H1 (cell line): ENCODE measurements at places on chromosomes 5 and 9. TPM values are rescaled to one million over a fixed set of nuclear protein-coding genes. Genes with fewer than 3 reads are reported as not detected.

GRCh38 chr9:1941989-1942388, 73.2 kb upstream of the SMARCA2 start:
- no peak overlapping the region for H3K27ac ChIP-seq
- no peaks in the 10 kb centered on the region for H3K27me3 ChIP-seq
- no peaks in the 10 kb centered on the region for H3K4me1 ChIP-seq
- H3K4me3 ChIP-seq, result no peak overlapping the region
- DNase-seq, result no peak
- H3K36me3 ChIP-seq, result no peaks in the 10 kb centered on the region

- no peaks in the 10 kb centered on the region for H3K4me1 ChIP-seq
- no peak overlapping the region for H3K27ac ChIP-seq
- H3K4me3 ChIP-seq, result no peak overlapping the region
- H3K36me3 ChIP-seq, result no peaks in the 10 kb centered on the region
- peak; percentile 27 for DNase-seq
These were observed 89.7 kb upstream of the CCNG1 start for GRCh38 chr5:163347671-163348070.

DNA sequence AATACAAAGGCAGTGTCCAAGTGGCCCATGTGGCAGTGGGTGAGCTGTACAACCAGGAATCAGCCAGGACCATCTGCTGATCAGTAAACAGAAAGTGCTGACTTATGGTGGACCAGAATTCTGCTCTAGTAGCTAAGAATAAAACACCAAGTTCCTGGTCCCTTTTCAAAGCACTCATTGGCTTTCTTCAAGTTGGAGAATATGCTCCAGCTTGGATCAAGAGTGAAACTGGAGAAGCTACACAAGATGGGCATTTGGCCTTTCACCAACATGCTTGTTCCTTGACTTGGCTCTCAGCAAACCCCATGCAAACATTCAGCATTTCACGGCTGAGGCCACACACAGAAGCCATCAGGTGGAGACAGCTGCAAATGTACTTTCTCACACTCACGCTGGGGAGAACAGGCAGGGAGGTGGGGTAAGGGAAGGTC, 32.1 kb downstream of the MARCHF3 start:
- no peaks in the 10 kb centered on the region; the same call in 1 of the 2 replicates for H3K4me1 ChIP-seq
- no peak overlapping the region for H3K27ac ChIP-seq
- H3K4me3 ChIP-seq, result no peak overlapping the region

GRCh38 chr9:121267689-121268597, at the start of gene GSN:
GSN (plus strand) TSS chr9:121268162; CDS start chr9:121301972, 33,810 bp downstream.
- peak; percentile 86 for DNase-seq
- H3K4me1 ChIP-seq, result peaks cover 31% of the 10 kb centered on the region
- H3K36me3 ChIP-seq, result no peaks in the 10 kb centered on the region
- H3K27me3 ChIP-seq, result peaks cover 20% of the 10 kb centered on the region

- H3K4me1 ChIP-seq, result no peaks in the 10 kb centered on the region
- H3K27me3 ChIP-seq, result no peaks in the 10 kb centered on the region
- H3K36me3 ChIP-seq, result no peaks in the 10 kb centered on the region
- no peak overlapping the region for H3K27ac ChIP-seq
- H3K4me3 ChIP-seq, result no peak overlapping the region
These were observed 28.3 kb upstream of the SPIN1 start for GRCh38 chr9:88359974-88360373.

- H3K36me3 ChIP-seq, result no peaks in the 10 kb centered on the region
- peaks cover 7% of the 10 kb centered on the region for H3K4me1 ChIP-seq
- peak overlapping the region; percentile 60 for H3K4me3 ChIP-seq
- peaks cover 84% of the 10 kb centered on the region for H3K27me3 ChIP-seq
These were observed 6.9 kb upstream of the OTP start for GRCh38 chr5:77645158-77645994.

- peak overlapping the region; percentile 62 for H3K4me3 ChIP-seq
- H3K27ac ChIP-seq, result no peak overlapping the region
- no peaks in the 10 kb centered on the region for H3K4me1 ChIP-seq
- H3K36me3 ChIP-seq, result no peaks in the 10 kb centered on the region
- peak; percentile 39 for DNase-seq
- H3K27me3 ChIP-seq, result peaks cover 9% of the 10 kb centered on the region; the same call in 1 of the 2 replicates
These were observed 125.1 kb downstream of the PDE4D start for GRCh38 chr5:59768152-59769040.

DNA sequence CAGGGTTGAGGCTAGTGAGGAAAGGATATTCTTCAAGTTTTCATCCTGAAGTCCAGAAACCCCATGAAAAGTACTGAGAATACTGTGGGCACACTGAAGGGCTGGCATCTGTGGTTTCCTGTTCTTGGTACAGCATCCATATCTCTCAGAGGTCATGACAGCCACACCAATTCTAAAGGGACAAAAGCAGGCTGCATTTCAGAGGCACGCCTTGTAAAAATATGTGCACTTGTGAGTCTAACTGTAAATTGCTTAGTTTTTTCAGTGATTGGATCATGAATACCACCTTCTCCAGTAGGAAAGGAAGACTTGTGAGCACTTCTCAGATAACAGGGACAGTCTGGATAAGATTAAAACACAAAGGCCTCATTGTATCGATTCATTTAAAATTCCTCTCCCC, 230.9 kb downstream of the NTRK2 start:
- no peaks in the 10 kb centered on the region for H3K27me3 ChIP-seq
- H3K36me3 ChIP-seq, result no peaks in the 10 kb centered on the region
- H3K27ac ChIP-seq, result no peak overlapping the region
- no peak for DNase-seq
- no peak overlapping the region for H3K4me3 ChIP-seq

- no peaks in the 10 kb centered on the region for H3K4me1 ChIP-seq
- no peaks in the 10 kb centered on the region for H3K36me3 ChIP-seq
- no peak overlapping the region for H3K4me3 ChIP-seq
These were observed 28.6 kb upstream of the TRIM14 start for GRCh38 chr9:98147582-98147981.

- DNase-seq, result no peak
- H3K4me1 ChIP-seq, result peaks cover 14% of the 10 kb centered on the region
- H3K27ac ChIP-seq, result no peak overlapping the region
- H3K27me3 ChIP-seq, result no peaks in the 10 kb centered on the region
- H3K36me3 ChIP-seq, result no peaks in the 10 kb centered on the region
These were observed 77.5 kb downstream of the GNAQ start for GRCh38 chr9:77954013-77954665.

DNA sequence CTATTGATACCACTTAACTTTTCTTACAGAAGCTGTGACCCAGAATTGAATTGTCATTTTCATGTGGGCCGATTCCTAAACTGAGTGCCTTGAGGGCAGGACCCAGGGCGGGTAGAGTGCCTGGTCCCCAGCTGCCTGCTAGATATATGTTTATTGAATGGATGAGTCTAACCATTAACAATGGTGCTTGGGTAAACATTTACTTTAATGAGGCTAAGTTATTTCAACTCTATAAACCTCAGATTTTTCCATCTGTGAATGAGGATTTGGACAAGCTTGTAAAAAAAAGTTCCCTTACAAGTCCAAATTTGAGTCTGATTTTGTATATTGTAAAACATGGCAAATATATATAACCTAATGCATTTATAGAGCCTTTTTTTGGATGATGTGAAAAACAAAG, 181.8 kb upstream of the ELL2 start:
- no peak overlapping the region for H3K27ac ChIP-seq
- no peaks in the 10 kb centered on the region for H3K27me3 ChIP-seq
- H3K4me1 ChIP-seq, result no peaks in the 10 kb centered on the region
- no peak overlapping the region for H3K4me3 ChIP-seq

GRCh38 chr5:35103637-35104299, 56.0 kb upstream of the AGXT2 start:
- H3K27me3 ChIP-seq, result no peaks in the 10 kb centered on the region
- no peaks in the 10 kb centered on the region for H3K36me3 ChIP-seq
- no peaks in the 10 kb centered on the region for H3K4me1 ChIP-seq
- H3K4me3 ChIP-seq, result no peak overlapping the region
- DNase-seq, result no peak
- no peak overlapping the region for H3K27ac ChIP-seq

GRCh38 chr5:80255431-80255810, 427 bp downstream of the SERINC5 start:
- peak overlapping the region; percentile 82 for H3K4me3 ChIP-seq
- peaks cover 7% of the 10 kb centered on the region for H3K4me1 ChIP-seq

DNA sequence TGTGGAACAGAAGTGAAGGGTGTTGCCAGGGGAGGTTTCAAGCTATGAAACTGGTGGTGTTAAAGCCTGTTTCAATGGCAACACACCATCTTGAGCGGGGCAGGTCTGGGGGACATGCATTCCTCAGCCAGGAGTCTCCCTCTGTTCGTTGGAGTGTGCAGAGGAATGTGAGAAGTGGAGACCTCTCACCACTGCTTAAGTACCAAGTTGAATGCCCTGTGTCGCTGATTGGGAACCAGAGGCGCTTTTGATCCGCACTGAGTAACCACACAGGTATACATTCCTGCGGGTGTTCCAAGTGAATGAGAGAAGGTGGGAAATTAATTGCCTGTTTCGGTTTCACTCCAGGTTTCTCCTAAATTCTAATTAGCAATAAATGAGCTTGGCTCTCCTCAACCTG, 99.4 kb downstream of the LIX1 start:
- no peaks in the 10 kb centered on the region for H3K36me3 ChIP-seq
- H3K4me3 ChIP-seq, result no peak overlapping the region
- peaks cover 3% of the 10 kb centered on the region for H3K4me1 ChIP-seq
- DNase-seq, result no peak
- no peaks in the 10 kb centered on the region for H3K27me3 ChIP-seq

DNA sequence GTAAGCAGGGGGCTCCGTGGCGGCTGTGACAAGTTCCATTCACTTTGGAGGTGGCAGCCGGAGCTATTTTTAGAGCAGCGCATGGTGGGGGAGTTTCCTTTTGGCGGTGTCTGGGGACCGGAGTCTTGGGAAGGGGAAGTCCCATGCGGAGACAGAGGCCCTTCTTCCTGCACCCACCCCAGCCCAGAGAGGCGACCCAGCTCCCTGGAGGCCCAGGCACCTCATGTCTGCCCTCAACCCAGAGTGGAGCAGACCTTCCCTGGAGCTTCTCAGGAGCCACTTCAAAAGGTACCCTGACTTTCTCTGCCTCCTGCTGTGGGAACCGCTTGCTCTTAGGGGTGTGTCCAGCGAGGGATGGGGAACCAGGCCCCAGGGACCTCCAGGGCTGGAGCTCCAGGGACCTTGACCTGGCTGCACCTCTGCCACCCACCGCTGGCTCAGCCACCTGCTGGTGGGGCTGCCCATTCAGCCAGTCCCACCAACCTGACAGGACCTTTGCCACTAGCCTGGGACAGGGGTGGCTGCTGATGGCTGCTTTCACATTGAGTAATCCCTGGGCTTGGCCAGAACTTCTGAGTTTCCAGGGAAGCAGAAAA, 34.1 kb downstream of the NEK6 start:
- no peak overlapping the region for H3K4me3 ChIP-seq
- no peak overlapping the region for H3K27ac ChIP-seq
- DNase-seq, result no peak
- peaks cover 6% of the 10 kb centered on the region; the same call in 1 of the 2 replicates for H3K4me1 ChIP-seq

GRCh38 chr5:126927429-126927828, 102.9 kb downstream of the MARCHF3 start:
- H3K27me3 ChIP-seq, result no peaks in the 10 kb centered on the region
- no peak overlapping the region for H3K4me3 ChIP-seq
- no peaks in the 10 kb centered on the region for H3K4me1 ChIP-seq
- H3K36me3 ChIP-seq, result no peaks in the 10 kb centered on the region

DNA sequence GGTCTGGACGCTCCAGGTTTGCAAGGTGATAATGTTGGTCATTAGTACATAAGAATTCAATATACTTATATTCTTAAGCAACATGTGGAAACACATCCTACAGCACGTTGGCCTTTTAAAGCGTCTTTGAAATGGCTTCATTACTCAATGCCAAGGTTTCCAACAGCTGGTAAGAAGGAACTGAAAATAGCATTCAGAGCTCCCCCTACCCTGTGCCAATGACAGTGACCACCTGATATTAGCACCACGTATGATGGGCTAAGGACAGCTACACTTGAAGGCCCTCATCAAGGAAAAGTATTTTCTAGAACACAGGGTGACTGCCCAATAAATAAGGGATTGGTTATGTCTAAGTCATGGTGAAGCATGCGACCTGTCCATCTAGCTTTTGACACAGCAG, 9.9 kb downstream of the ZNF622 start:
- peaks cover 36% of the 10 kb centered on the region for H3K36me3 ChIP-seq
- no peak overlapping the region for H3K4me3 ChIP-seq
- H3K4me1 ChIP-seq, result peaks cover 3% of the 10 kb centered on the region
- no peak overlapping the region for H3K27ac ChIP-seq
- no peak for DNase-seq

- no peaks in the 10 kb centered on the region for H3K4me1 ChIP-seq
- H3K36me3 ChIP-seq, result no peaks in the 10 kb centered on the region
- H3K27ac ChIP-seq, result no peak overlapping the region
- DNase-seq, result no peak
- H3K27me3 ChIP-seq, result no peaks in the 10 kb centered on the region
These were observed 52.1 kb upstream of the RGMB start for GRCh38 chr5:98721231-98721928.

DNA sequence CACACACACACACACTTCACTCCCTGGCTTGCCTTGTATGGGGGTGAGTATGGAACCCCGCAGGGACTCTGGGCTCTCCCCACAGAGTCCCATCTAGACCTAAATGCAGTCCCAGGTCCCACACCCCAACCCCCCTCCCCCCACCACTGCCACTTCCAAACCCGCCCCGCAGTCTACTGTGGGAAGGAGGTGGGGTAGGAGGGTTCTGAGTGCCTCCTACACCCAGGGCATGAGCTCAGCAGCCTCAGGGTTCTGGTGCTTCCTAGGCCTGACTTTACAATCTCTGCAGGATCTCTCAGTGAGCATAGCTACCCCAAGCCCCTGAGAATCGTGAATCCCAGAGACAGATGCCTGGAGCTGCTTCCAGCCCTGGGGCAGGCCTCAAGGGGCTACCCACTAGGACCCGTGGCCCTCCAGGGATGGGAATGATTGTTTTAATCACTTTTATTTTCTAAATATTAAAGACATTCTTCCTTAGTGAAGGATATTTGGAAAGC, 1.5 kb upstream of the NACC2 start:
- H3K36me3 ChIP-seq, result no peaks in the 10 kb centered on the region
- H3K27me3 ChIP-seq, result peaks cover 23% of the 10 kb centered on the region
- no peak overlapping the region for H3K4me3 ChIP-seq
- no peak overlapping the region for H3K27ac ChIP-seq

DNA sequence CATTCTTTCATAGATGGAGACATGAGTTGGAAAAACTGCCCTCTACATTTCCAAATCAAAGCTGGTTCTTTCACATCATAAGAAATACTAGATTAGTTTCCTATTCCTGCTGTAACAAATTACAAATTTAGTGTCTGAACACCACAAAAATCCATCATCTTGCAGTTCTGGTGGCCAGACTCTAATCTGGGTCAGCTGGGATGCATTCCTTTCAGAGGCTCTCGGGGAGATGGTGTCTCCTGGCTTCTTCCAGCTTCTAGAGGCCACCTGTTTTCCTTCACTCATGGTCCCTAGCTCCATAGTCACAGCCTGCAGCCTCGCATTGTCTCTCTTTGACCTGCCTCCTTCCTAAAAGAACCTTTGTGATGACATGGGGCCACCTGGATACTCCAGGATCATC, 65.2 kb downstream of the RETREG1 start:
- H3K27ac ChIP-seq, result no peak overlapping the region
- no peaks in the 10 kb centered on the region for H3K36me3 ChIP-seq
- 0 out of 2 replicates have a peak, but pooled peaks cover 2% of the 10 kb centered on the region for H3K4me1 ChIP-seq
- no peaks in the 10 kb centered on the region for H3K27me3 ChIP-seq
- H3K4me3 ChIP-seq, result no peak overlapping the region
- DNase-seq, result no peak

- H3K4me3 ChIP-seq, result no peak overlapping the region
- H3K27me3 ChIP-seq, result no peaks in the 10 kb centered on the region
- no peaks in the 10 kb centered on the region for H3K36me3 ChIP-seq
- H3K27ac ChIP-seq, result no peak overlapping the region
These were observed 30.3 kb downstream of the ANGPTL2 start for GRCh38 chr9:127092041-127092608.

FAM170A gene
- not detected in 2 replicates for total RNA-seq

NHP2 gene
- 263 and 281 TPM in 2 replicates for total RNA-seq

SLC36A1 gene
- total RNA-seq, result 6.6 and 9.1 TPM in 2 replicates

ELOVL7 gene
- 5.1 and 6.5 TPM in 2 replicates for total RNA-seq

ANKRD34B gene
- 5.3 and 6.3 TPM in 2 replicates for total RNA-seq

FOXD4L6 gene
- 0.13 TPM in 1 of 2 replicates, not detected in the other for total RNA-seq

PCDHGB4 gene
- total RNA-seq, result 7.8 and 9.1 TPM in 2 replicates

ARL14EPL gene
- not detected in 2 replicates for total RNA-seq

TNFSF8 gene
- not detected in 2 replicates for total RNA-seq
